ENCODE measurements at places on chromosomes 6 and 20.

GRCh38 chr20:58202044-58202443 lies 26.4 kb downstream of the ANKRD60 start:
- no peak for DNase-seq

- DNase-seq: no peak
Measured at GRCh38 chr20:710780-711450, 35.3 kb upstream of the SCRT2 start.

GRCh38 chr6:7424967-7425807 lies 35.6 kb downstream of the RIOK1 start:
- DNase-seq: peak; percentile 50

DNA sequence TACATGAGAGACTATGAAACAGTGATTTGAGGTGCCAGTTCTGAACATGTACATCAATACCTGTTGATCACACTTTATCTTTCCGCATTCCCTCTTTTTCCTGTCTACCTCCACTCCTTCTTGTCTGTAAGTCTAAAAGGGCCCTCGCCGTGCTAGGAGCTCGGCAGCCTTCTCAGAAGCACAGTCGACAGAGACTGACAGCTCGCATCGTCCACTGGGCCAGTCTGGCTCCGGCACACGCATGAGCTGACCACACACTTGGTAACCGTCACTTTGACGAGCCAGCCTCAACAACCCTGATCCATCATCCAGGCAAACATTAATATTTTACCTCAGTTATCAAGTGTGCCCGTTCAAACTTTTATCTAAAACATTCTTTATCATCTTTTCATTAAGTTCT lies 265.3 kb downstream of the TFAP2A start:
- DNase-seq: no peak

DNA sequence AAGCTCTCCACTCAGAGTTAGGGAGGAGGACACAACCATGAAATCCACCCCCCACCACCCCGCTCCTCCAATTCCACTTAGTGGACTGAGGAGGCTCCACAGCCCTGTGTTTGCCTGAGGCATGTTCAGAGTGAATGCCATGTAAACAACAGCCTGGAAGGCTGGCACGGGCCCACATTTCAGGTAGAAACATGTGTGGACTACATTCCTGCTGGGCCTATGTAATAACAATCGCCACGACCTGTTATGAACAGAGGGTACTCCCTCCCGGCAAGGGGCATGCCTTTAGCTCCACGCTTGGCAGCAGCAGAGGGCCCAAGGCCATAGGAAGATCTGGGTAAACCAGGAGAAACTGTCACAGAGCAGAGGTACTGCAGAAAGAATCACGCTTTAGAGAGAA lies 65.5 kb downstream of the ISM1 start:
- DNase-seq: no peak

DNA sequence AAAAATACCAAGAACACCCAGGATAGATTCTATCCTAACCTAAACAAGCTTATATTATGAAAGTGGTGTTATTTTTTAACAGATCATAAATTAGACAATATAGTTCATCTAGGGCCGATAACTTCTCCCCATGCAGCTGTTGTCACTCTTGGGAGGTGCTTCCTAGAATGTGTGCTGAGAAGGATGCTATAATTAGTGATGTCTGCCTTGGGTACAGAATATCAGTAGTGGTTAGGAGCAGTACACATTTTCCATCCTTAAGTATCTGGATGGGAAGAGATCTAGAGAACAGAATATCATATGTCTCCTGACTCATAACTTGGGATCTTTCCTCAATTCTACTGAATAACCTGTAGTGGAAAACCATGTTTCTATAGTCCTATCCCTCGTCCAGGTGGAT lies 214.5 kb downstream of the BCKDHB start:
- DNase-seq: no peak

- DNase-seq: no peak
Measured at GRCh38 chr20:59721386-59721785, 117.0 kb downstream of the PHACTR3 start.

- DNase-seq: no peak
Measured at GRCh38 chr20:32396646-32397160, 38.6 kb downstream of the ASXL1 start.
